ENCODE measurements at places on chromosomes 12 and 14.
A peak's percentile ranks its signal among the peaks of the same experiment; 100 is the strongest.

GRCh38 chr12:72072592-72073212 lies 134.1 kb downstream of the TPH2 start:
- no peak for DNase-seq

- DNase-seq = no peak
Measured at GRCh38 chr12:64860446-64860998, 36.1 kb downstream of the TBC1D30 start.

GRCh38 chr12:30969606-30970395 lies 43.3 kb downstream of the TSPAN11 start:
- no peak for DNase-seq

DNA sequence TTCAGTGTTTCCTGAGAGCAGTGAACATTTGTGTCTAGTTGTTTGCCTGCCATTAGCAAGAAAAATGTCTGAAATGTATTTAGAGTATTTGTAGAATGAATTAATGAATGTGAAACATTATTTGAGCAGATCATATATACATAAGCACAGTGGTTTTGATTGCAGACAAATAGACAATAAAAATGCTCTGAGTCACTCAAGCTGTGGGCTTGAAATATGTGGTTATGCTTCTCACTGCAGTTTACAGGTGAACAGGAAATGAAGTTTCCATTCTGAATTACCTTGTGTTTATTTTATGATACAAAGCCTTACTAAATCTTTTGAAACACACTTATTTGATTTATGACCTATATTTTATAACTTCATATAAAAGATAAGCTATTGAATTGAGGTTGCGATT lies 827.7 kb downstream of the TMTC2 start:
- no peak for DNase-seq

DNA sequence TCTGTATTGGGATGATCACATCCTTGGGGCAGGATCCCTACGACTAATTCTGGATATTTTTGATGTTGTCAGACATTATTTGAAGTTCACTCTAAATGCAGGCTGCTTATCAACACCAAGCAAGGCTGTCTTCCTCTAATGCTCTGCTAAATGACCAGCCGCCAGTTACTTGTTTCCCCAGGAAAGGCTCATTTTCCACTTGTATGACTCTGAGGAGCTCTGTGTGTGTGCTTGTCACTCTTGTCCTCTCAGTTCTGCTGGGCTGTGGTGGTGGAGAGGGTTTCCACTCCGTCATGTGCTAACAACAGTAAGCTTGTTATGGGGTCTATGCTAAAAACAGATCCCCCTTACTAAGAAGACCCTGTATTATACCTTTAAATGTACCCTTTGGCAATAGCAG lies 42.1 kb downstream of the ATL1 start:
- DNase-seq = no peak

GRCh38 chr12:112664569-112664968 lies 127.0 kb upstream of the RPH3A start:
- no peak for DNase-seq

GRCh38 chr12:70666364-70666763 lies 29.1 kb upstream of the PTPRB start:
- no peak for DNase-seq

DNA sequence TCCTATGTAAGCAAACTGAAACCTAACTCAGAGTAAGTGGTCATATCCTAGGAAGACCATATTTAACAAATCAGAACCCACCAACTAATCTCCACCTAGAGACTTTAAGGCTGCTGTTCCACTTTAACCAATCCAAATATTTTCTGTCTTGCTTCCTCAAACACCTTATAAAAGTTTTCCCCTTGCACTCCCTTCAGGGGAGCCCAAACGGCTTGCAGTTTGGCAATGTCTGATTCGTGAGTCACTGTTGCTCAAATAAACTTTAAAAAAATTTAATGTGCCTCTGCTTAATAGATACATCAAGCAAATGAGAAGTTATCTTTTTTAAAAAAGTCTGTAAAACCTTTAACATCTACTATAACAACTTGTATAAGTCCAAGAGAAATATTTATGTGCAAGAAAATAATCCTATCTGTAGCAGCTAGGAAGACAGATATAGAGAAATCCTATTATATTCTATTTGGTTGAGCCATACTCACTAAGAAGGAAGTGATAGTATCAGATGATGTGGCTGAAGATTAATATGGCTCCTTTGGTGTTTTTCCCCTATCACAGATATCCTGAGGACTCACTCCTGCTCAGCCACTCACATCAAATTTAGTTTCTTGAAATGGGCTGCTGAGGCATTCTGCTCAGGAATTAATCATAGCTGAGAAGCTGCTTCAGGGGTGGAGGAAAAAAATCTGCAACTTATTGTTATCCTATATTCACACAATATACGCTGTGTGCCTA lies 65.1 kb upstream of the DUSP6 start:
- DNase-seq = peak; percentile 31

- no peak for DNase-seq
Measured at GRCh38 chr12:44331269-44331668, 495.4 kb downstream of the TMEM117 start.

DNA sequence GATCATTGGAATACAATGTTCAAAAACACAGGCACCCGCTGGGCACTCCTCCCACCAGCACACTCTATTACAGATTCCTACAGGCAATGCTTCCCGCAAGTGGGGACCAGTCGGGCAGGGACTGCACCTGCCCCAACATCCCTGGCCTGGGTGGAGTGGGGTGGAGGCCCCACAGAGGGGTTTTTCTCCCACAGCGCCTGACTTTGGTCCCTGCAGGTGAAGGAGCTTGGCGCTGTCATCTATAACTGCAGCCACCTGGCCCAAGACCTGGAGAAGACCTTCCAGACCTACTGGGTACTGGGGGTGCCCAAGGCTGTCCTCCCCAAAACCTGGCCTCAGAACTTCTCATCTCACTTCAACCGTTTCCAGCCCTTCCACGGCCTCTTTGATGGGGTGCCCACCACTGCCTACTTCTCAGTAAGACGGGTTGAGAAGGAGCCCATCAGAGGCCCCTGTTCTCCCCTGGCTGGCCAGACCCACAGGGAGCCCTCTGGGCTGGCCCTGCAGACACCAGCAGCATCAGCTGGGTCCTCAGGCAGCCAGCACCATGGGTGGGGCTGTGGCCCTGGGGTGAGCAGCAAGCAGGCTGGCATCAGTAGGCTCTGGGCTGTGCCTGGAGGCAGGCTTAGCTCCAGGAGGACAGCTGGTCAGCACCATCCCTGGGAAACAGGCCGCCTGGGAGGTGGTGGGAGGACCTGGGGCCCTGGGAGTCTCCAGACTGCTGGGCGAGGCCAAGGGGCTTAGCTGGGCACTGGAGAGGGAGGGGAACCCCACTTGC lies 6.0 kb downstream of the PLD4 start:
- DNase-seq = no peak

DNA sequence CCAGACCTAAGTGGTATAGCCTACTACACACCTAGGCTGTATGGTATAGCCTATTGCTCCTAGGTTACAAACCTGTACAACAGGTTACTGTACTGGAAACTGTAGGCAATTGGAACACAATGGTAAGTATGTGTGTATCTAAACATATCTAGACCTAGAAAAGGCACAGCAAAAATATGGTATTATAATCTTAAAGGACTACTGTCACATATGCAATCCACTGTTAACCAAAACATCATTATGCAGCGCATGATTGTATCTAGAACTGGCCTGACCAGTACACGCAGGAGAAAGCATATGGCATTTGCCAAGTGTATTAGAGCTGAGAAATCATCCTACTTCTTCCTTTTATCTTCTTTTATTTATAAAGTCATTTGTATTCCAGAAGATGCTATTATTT lies 75.5 kb downstream of the SLC8A3 start:
- DNase-seq = no peak

DNA sequence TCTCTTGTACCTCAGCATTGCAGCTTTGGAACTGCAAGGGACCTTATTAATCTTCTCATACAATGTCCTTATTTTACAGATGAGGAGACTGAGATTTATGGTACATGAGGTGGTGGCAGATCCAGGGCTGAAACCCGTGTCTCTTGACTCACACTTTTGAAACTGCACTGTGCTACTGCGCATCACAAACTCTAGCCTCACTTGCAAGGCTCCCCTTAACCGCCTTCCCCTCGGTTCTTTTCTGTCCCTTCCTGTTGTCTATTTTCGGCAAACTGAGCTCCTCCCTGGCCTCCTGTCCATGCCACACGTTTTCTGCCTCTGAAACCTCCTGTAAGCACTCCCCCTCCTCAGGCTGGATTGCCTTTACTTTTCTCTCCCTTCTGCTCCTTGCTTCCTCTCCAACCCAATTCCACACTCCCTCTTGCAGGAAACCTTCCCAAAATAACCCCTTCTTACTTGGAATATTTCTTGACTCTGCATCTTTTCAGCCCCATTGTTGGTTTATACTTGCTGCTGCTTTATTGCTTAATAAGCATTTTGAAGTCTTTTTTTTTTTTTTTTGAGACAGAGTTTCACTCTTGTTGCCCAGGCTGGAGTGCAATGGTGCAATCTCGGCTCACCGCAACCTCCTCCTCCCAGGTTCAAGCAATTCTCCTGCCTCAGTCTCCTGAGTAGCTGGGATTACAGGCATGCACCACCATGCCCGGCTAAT lies 72.4 kb upstream of the CISTR start:
- DNase-seq = no peak

DNA sequence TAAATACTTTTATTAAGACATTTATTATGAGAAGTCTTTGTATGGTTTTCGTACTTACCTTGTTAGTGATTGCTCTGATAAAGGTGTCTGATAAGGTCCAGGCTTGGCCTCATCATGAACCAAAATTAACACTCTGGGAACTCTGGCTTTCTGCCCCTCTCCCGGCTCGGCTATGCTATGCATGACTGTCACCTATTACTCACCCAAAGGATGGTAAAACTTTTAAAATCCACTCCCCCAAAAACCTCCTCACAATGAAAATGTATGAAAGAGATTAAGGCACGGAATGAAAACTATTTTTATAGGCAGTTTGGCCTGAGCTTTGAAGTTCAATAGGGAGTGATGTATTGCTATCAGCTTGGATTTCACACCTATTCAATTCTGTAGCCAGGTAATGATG lies 217.3 kb upstream of the TBX3 start:
- no peak for DNase-seq

DNA sequence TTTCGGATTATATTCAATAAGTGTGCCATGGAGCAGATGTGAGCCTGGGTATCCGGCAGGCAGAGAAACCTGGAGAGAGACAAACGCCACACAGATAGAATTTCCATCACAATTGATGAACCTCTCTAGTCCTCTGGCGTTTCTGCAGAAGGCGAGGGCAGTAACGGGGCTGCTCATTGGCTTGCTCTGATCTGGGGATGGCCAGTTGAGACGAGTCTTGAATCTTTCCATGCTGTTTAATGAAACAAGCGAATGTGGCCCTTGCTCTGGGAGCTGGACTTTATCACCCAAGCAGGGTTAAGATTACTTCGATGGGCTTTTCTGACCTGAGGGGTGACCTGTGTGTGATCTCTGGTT lies 42.4 kb upstream of the CLMN start:
- no peak for DNase-seq

DNA sequence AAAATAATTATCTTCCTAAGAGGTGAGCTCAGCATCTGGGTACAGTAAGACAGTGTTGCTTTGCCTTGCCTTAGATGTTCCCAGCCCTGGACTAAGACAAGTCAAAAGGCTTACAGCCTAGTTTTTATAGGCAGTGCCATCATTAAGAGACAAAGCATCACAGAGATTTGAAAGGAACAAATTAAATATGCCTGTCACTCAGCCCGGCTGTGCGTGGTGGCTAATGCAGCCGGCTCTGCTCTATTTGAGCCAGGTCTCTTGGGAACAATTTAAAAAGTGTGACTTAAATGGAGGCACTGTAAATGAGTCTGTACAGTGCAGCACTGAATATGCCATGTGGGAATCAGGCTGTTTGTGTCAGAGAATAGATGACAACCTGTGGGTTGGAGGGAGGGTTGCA lies 1687.4 kb upstream of the FLRT2 start:
- no peak for DNase-seq

- DNase-seq = peak; percentile 96
Measured at GRCh38 chr12:14260011-14260993, 105.2 kb upstream of the ATF7IP start.

GRCh38 chr14:54177019-54177418 lies 219.8 kb upstream of the CDKN3 start:
- DNase-seq = no peak

- peak; percentile 74 for DNase-seq
Measured at GRCh38 chr14:105489542-105490266, 1.3 kb upstream of the TEDC1 start.

DNA sequence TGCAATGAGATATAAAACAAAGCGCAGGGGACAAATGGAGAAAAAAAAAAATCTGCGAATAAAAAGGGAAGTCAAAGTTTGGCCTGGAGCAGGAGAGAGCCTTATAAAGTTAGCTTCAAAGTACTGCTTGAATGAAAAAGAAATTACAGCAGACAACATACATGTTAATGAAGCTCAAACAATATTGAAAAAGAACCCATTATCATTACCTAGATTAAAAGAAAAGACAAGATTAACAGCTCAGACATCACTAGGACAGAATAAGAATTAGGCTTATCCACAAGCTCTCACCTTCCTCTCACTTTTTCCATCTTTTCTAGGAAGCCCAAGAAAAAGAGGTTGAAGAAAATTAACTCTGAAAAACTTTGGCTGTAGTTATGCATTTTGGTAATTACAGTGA lies 503.5 kb downstream of the ETNK1 start:
- no peak for DNase-seq

- DNase-seq = peak; percentile 77
Measured at GRCh38 chr12:79547735-79548609, 142.8 kb downstream of the PAWR start.

DNA sequence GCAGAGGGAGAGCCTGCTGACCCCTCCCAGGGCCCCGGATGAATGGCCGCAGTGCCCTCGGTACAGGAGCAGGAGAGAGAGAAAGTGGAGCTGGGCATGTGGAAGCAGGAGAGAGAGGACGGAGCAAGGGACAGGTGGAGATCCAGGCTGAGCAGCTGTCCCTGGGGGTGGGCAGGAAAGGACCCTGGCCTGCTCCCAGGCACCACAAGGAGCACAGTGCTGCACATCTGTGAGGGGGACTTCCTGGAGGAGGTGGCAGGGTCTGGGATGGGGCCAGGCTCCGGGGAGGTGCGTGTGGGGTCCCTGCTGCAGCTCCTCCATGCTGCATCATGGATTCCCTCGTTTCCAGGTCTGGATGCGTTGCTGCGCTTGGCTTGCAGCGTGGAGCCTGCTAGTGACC lies 13.0 kb upstream of the DLK1 start:
- no peak for DNase-seq

DNA sequence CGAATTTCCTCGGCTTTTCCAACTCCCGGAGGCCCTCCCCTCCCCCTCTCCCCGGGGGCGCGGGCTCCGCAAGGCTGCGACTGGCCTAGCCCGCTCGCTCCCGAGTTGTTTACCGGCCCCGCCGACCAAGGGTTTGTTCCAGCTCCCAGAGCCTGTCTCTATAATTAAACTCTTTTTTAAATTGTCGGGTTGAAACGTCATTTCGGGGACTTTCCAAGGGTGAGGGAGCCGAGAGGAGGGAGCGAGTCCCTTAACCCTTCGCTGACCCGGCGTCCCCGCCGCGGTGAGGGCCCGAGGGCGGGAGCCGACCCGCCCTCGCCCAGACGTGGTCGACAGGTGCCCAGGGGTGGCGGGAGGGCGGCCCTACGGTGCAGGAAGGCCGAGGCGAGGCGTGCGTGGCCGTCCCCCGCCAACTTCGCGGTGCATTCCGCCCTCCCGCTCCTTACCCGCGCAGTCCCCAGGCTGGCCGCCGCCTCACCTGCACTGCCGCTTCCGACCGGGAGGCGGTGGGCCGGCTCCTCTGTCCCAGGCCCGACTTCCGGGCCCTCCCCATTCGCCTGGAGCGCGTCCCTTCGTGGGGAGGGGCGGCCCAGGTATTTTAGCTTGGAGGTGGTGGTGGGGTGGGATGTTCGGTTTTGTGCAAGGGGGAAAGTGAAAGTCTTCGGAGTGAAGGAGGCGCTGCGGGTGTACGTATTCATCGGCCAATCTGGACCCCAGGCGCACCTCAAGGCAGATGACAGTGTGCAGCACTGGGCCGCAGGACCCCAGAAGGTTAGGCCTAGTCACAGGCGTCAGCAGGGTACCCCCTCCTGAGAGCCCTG lies 2.9 kb upstream of the ZFP36L1 start:
- DNase-seq = peak; percentile 80

Data from AG10803 (cell line).